ENCODE measurements at places on chromosomes 2 and 18. TPM values are rescaled to one million over a fixed set of nuclear protein-coding genes. Genes with fewer than 3 reads are reported as not detected.

- DNase-seq = no peak
- no peaks in the 10 kb centered on the region for H3K36me3 ChIP-seq
- H3K4me3 ChIP-seq = no peak overlapping the region
- H3K27me3 ChIP-seq = no peaks in the 10 kb centered on the region
- peaks cover 17% of the 10 kb centered on the region for H3K4me1 ChIP-seq
These were observed 167.1 kb upstream of the FOSL2 start for GRCh38 chr2:28225473-28226080.

The RAB1A gene
- 151 TPM for total RNA-seq

DNA sequence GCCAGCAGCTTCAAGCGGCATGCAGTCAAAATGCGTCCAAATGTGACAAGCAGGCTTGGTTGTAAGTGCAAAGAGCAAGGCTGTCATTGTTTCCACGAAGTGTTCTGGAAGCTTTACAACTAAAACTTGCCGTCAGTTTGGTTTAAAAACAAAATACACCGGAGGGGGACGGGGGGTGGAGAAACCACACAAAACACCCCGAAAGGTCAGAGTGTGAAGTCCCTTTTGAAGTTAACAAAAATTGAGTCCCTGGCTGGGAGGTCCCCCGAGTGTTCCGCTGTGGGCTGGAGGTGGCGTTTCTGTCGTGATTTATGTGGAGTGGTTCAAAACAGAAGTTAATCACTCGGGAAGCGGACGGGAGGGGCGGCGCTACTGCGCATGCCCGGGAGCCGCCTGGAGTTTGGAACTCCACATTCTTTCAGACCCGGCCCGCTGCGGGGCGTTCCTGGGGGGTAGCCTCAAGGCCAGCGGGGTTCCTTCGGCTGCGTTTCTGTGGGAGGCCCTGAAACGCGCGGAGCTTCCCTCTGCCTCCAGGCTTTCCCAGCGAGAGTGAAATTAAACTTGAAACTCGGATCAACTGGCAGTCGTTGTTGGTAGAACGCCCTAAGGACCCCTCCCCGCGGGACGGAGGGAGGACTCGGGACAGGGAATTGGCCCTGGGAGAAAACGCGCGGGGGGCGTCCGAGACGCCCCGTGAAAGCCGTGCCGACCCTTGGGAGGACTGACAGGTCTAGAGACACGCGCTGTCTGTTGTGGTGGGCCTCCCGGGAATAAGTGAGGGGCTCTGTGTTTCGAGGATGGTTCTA, 1.4 kb downstream of the TGIF1 start:
- DNase-seq = peak; percentile 96
- no peaks in the 10 kb centered on the region for H3K27me3 ChIP-seq
- H3K27ac ChIP-seq = peak overlapping the region; percentile 99
- H3K36me3 ChIP-seq = peaks cover 3% of the 10 kb centered on the region

DNA sequence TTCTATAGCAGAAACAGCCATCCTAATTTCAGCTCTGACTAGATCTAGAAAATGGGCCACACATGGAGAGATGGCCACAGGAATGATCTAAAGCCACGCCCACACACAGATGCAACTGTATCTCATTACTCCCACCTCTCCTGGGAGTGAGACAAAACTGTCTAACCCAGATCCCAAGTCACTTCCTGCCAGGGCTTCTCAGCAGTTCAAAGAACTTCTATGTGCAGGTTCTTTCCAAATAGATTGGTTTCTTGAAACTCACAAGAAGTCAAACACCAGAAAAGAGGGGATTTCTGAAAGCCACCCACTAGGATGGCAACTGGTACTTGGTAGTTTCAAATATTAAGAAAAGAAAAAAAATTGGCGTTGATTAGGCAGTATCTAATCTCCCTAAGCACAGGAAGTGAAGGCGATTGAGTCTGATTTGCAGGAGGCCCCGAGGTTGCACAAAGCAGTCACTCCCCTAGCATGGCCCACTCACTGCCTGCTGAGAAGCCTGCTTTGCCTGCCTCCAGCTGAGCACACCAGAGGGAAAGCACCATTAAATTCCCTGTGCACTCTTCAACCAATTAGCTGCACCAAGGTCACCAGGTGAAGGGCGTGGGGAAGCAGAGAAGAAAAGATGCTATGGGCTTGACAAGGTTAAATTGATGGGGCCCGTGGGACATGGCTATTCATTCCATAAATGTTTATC, 51.1 kb downstream of the PAPOLG start:
- H3K36me3 ChIP-seq = peaks cover 2% of the 10 kb centered on the region
- no peaks in the 10 kb centered on the region for H3K27me3 ChIP-seq
- no peaks in the 10 kb centered on the region for H3K4me1 ChIP-seq
- DNase-seq = no peak

The NABP1 gene
- 50.2 TPM for total RNA-seq

DNA sequence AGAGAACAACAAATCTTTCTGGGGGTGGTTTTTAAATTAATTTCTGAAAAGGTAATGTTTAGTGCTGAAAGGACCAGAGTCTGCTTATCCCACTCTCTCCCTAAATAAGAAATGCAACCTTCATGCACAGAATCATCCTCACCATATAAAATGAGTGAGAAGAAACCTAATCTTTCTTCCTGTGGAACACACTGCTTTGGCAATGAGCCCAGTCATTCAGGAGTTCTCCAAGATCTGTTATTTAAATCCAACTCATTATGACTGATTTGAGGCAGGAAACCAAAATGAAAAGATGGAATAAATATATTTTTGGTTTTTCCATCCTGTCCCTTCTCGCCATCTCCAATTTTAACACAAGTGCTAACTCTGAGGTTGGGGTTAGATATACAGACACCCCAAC, 228.3 kb downstream of the SRBD1 start:
- no peaks in the 10 kb centered on the region for H3K36me3 ChIP-seq
- H3K4me3 ChIP-seq = no peak overlapping the region
- no peaks in the 10 kb centered on the region for H3K27me3 ChIP-seq
- no peaks in the 10 kb centered on the region for H3K4me1 ChIP-seq
- H3K27ac ChIP-seq = no peak overlapping the region

The UGT1A4 gene
- not detected for total RNA-seq
